ENCODE measurements at places on chromosomes 16 and 17.

DNA sequence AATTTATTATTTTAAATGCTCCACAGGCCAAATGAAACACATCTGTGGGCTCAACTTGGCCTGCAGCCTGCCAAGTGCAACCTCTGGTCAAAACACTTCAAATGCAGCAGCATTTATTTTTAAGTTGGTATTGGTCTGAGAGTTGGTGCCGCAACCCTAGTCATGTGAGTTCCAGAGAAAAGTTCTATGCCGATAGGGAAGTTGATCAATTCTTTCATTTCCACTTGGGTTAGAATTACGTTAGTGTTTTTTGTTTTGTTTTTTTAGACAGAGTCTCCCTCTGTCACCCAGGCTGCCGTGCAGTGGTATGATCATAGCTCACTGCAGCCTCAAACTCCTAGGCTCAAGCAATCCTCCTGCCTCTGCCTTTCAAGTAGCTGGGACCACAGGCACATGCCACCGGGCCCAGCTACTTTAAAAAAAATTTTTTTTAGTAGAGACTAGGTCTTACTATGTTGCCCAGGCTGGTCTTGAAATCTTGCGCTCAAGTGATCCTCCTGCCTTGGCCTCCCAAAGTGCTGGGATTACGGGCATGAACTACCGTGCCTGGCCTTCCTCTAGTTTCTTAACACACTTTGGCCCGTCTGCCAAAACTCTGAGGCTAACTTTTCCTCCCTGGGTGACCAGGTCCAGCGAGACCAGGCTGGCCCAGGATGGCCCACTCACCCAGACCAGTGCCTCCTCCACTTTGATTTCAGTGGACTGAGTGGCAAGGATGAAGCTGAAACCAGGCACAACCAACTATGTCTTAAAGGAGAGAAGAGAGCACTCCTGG lies 221.1 kb downstream of the MRTFB start:
- no peak for DNase-seq

- DNase-seq: no peak
These were observed 147.0 kb upstream of the CIBAR2 start for GRCh38 chr16:85259115-85259831.

DNA sequence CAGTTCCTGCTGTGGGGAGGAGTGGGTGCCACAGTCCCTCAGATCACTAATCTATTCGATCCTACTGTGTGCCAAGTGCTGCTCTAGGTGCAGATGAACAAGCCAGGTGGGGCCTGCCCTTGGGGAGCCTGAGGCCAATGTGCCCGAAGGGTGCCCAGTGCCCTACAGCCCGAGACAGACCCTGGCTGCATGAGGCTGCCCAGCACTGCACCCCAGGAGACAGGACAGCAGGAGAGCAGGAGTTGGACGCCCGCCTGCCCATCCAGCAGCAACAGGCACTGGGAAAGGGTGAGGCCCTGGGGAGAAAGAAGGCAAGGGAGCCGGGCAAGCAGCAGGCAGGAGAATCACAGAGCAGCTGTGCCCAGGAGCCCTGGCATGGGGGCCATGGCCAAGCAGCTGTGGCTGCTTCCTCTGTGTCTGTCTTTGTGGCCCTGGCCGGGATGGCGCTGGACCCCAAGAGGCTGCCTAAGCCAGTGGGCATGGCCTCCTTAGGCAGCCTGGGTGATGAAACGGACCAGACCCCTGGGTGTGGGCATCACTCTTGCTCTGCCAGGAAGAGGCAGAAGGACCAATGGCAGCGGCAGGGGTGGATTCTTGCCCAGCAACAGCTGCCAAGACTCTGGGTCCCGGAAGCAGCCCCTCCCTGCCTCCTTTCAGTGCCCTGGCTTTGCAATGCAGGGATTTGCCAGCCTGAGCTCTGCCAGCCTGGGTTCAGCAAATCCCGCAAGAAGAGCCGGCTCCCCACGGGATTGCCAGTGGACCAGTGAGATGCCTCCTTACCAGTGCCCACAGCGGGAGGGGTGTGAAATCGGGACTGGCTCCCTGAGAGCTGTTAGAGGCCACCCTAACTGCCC lies 179.6 kb upstream of the TNRC6C start:
- no peak for DNase-seq

GRCh38 chr16:88978608-88979346 lies 1.8 kb upstream of the CBFA2T3 start:
- no peak for DNase-seq

GRCh38 chr16:67025210-67025550 lies 3.8 kb upstream of the CBFB start:
- no peak for DNase-seq

All from stimulated activated CD8-positive, alpha-beta memory T cell treated with anti-CD3 and anti-CD28 coated beads, Interleukin-12 subunit alpha, Interleukin-12 subunit beta, amount 100 ng/mL, for 4 hours (primary cell).